Stimulated activated CD4-positive, alpha-beta T cell treated with anti-CD3 and anti-CD28 coated beads, Interleukin-2, amount 100 ng/mL, for 4 hours (primary cell): ENCODE measurements at places on chromosomes 11 and 22.

- DNase-seq: no peak
Observed at GRCh38 chr11:76008474-76008873, 193.5 kb downstream of the UVRAG start.

GRCh38 chr11:134758342-134758931 lies 346.4 kb upstream of the B3GAT1 start:
- DNase-seq: no peak

DNA sequence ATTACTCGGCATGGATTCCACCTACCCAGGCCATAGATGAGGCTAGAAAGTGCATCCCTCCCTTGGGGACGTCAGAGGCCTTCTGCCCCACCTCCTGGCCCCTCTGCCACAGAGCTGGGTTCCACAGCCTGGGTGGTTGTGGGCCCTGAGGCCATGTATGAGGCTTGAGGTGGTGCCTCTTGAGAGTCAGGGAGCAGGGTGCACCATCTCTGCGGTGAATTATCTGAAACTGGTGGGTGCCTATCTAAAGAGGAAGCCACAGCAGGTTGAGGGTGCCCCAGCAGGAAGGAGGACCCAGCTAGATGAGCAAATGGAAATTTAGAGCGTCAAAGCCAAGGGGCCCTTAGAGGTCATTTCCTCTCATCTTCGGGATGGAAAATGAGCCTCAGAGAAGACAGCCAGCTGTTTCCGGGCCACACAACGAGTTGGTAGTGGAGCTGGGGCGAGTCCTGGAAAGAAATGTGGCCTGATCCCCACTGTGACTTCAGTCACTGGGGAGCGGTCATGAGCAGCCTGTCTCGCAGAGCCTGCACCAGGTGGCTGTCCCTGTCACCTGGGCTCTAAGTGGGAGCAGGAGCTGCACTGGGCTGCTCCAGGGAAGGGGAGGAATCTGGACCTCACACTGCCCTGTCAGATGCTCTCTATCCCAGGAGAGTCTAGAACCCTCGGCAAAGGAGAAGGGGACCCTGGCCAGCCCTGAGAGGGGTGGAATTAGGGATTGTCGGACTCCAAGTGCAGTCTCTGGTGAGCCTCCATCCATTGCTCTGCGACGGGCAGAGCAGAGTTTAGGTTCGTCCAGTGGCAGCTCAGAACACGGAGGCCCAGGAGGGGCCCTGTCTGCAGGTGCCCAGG lies 7.3 kb downstream of the ADORA2A start:
- peak; percentile 77 for DNase-seq

DNA sequence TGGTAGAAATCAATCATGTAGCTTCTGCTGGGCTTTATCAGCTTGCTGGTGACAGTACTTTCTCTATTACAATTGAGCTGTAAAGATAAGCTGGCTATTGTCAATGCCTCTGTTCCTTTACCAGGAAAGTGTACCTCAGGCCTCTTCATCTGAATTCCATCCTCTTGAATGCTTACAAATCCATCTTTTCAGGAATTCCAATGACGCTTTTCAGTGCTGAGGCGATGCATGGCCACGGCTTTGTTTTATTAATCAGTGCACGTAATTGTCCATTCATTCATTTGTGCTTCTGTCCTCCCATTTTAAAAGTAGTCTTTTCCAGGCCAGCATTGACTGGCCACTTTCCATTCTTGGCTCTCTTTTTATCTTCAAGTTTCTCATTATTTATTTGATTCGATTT lies 202.0 kb downstream of the PGR start:
- no peak for DNase-seq

DNA sequence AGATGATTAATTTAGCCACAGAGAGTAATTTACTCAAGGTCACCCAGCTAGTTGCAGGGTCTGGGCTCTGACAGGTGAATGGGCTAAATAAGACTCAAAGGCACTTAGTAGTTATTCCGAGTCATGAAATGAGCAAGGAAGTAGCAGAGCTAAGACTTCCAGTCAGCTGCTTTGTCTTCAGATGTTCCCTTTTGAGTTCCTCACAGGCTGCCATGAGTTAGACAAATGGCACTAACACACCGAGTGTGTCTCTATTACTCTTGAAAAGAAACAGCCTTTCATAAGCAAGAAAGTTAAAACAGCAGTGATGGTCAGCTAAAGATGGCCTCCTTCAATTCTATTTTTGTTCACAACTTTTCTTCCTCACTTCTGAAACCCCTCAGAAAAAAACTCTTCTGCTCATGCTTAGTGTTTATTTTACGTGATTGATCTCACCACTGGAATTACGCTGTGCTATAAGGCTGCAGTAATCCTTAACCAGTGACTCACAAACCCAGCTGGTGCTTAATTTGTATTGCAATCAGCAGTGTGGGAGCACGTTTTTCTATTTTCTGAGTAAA lies 389.1 kb downstream of the AASDHPPT start:
- DNase-seq: no peak

- DNase-seq: no peak
Observed at GRCh38 chr11:108035690-108036089, 27.0 kb downstream of the CUL5 start.

- no peak for DNase-seq
Observed at GRCh38 chr11:79471071-79471844, 30.4 kb upstream of the TENM4 start.

GRCh38 chr11:71165771-71166170 lies 86.6 kb downstream of the SHANK2 start:
- no peak for DNase-seq
